ENCODE measurements at places on chromosomes 1 and 21.
A peak's percentile ranks its signal among the peaks of the same experiment; 100 is the strongest.

DNA sequence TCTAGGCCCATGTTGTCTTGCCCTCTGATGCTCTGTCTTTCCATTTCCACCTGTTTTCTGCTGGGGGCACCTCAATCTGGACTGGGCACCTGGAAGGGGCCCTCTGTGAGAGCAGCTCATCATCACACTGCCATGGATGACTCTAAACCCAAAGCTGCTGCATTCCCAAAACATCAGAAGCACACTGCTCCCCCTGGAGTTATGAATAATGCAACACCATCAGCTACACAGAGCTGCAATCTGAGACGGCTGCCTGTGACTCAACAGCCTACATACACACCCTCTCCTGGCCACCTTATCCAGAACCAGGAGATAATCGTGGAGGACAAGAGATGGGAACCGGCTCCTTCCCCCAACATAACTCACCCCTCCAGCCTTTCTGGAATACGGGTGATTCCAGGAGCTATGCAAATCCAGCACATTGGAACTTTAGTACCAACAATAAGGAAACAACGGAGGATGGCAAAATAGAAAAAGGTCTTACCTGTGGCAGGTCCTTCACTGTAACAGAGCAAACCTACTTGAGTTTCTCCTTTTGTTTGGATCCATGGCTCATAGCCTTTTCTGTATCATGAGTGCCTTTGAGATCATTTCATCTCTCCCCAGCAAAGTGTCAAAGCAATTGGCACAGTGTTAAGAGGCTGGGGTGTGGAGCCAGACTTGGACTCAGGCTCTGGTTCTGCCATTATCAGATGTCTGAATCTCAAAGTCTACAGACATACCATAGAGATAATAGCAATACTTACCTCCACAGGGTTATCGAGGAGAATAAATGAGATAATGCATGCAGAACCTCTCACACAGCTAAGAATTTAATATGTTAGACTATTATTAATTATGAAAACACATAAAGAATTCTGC is 29.3 kb downstream of the AK2 start:
- DNase-seq: peak; percentile 42

DNA sequence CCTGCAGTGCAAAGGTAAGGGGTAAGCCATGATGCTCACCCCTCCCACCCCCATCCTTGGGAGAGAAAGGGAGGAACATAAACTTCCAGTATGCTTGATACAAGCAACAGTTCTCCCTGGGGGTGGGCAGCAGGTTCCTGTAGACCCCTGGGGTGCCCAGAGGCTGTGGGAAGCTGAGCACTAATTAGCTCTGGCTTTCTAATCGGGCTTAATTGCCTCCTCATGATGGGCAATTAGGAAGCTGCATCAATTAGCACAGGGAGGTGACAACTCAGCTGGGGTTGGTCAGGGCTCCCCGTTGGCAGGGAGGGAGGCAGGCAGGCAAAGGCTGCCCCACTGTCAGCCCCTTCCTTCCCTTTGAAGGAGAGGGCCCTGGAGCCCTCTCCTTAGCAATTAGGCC is 15.7 kb upstream of the LMNA start:
- no peak for DNase-seq

DNA sequence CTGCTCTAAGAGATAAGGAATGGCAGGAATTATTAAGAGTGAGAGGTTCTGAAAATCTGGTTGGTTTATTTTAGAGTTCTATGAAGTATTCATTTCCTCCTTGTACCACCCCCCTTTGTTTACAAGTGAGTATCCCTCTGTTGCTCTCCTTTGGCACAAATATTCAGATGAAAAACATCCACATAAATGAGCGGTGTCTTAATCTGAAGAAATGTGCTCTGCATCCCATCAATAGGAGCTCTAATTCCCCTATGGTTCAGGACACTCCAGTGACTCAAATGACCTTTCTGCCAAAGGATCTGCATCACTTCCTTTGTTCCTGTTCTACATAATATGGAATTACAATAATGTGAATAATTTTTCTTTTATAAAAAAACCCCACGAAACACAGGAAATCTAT is 16.6 kb downstream of the DDAH1 start:
- no peak for DNase-seq

DNA sequence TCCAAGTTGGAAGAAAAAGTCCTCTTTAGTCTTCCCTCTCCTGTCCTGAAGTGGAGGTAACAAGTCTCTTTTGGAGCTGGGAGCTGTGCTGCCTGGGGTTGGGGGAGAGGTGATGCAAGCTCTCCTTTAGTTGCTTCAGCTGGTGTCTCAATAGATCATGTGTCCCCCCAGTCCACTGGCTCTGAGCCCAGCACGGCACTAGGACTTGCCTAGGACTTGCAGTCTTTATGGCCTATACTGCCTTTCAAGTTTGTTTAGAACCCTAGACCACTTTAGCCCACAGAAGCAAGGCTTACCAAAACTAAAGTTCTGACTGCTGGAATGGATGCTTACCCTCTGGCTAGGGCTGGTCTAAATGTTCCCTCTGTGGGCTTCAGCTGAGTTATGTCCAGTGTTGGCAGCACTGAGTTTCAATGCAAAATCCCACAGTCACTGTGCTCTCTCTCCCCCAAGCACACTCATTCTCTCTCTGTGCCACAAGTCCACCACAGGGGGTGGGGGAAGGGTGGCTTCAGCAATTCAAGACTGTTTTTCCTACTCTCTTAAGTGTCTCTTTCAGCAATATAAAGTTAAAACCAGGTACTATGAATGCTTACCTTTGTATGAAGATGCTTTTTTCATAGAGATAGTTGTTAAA is 185.0 kb downstream of the DNAH14 start:
- DNase-seq: no peak

- no peak for DNase-seq
Observed at GRCh38 chr1:165960881-165961280, 133.5 kb downstream of the UCK2 start.

DNA sequence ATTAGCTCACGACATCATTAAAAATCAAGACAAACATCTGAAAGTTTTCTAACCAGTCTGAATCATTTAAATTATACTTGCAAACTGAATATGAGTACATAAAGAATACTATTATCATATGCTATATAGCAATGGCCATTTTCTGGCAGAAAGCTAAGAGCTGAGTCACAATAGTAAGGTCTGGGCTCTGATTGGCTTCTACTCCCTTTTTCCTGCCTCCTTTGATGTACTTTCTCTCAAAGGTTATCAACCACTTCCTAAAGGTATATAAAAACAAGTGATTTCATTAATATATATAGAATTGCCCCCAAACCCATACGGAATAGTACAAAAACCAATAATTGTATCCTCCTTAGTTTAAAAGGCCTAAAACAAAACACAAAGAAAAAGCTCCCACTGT is 7.0 kb downstream of the KCNA3 start:
- DNase-seq: no peak

DNA sequence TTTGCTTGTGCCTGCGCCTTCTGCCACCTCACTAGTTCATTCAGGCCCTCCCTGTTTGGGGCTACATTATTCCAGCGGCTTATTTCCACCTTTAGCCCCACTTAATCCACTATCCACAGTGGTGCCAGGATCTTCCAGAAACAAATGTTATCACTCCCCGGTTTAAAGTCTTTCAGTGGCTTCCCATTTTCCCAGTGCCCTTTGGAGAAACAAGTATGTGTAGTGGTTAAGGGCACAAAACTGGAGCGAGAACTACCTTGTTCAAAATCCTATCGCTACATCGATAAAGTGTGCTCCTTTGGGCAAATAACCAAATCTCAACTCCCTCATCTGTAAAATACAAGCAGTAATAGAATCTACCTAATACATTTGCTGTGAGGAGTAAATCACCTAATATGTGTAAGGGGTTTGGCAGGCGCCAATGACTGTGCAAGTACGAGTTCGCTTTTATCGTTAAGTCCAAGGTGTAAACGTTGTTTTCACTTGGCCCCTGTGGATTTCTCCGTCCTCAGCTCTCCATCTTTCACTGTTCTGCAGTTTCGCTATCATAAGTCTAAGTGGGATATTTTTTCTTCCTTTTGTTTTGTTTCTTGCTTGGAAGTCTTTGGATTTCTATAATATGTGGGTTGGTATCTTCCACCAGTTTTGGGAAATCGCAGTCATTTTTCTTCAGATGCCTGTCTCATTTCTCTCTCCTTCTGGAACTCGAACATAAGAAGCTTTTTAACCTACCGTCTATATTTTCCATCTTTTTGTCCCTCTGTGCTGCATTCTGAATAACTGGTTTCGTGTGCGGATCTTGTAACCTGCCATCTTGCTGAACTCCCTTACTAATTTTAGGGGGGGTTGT is 844 bp upstream of the MEAF6 start:
- no peak for DNase-seq

DNA sequence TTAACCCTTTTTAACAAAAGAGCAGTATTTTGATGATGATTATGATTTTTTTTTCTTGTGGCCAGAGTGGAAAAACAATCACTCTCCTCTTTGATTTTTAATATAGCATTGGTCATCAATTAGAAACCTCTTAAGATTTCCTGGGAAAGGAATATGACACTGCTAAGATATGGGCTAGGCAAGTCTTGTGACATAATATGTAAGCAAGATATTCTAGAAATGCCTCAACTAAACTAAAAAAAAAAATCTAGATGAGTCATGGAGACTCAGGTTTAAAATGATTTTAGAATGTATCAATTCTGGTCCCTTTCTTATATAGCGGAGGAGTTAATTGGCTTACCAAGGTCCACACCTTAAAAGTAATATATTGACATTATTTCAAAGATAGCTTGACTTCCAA is 60.3 kb upstream of the JUN start:
- DNase-seq: no peak

- no peak for DNase-seq
Observed at GRCh38 chr1:65681096-65681495, 111.6 kb upstream of the PDE4B start.
